NCI-H510A (cell line): ENCODE measurements at places on chromosomes 13 and 19.

- DNase-seq, result no peak
These were observed 61.9 kb downstream of the AP1M1 start for GRCh38 chr19:16259385-16260159.

- DNase-seq, result no peak
These were observed 18.9 kb downstream of the KDM4B start for GRCh38 chr19:4987692-4988370.

DNA sequence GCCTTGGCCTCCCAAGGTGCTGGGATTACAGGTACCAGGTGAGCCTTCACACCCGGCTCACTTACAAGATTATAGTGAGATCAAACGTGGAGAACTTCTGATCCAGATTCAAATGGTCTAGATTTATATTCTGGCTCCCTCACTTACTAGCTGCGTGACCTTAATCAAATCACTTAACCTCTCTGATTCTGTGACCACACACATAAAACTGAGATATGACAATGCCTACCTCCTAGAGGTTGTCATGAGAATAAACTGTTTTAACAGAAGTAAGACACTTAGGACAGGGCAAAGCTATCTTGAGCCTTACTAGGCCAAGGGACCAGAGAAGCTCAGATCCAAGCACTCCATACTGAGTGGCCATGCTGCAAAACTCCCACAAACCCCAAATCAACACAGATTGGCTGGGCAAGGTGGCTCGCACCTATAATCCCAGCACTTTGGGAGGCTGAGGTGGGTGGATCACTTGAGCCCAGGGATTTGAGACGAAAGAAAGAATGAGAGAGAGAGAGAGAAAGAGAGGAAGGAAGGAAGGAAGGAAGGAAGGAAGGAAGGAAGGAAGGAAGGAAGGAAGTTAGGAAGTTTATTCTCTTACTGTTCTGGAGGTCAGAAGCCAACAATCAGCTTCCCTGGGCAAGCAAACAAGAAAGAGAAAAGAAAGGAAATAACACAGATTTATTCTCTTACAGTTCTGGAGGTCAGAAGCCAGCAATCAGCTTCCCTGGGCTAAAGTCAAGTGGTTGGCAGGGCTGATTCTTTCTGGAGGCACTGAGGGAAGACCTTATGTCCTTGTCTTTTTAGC lies 46.1 kb upstream of the MAP3K10 start:
- DNase-seq, result no peak

GRCh38 chr13:58985845-58986244 lies 1177.9 kb downstream of the DIAPH3 start:
- DNase-seq, result no peak

- DNase-seq, result no peak
These were observed 128.8 kb downstream of the ATP11A start for GRCh38 chr13:112818698-112819045.
